ENCODE measurements at places on chromosomes 2 and 18.
A peak's percentile ranks its signal among the peaks of the same experiment; 100 is the strongest.

DNA sequence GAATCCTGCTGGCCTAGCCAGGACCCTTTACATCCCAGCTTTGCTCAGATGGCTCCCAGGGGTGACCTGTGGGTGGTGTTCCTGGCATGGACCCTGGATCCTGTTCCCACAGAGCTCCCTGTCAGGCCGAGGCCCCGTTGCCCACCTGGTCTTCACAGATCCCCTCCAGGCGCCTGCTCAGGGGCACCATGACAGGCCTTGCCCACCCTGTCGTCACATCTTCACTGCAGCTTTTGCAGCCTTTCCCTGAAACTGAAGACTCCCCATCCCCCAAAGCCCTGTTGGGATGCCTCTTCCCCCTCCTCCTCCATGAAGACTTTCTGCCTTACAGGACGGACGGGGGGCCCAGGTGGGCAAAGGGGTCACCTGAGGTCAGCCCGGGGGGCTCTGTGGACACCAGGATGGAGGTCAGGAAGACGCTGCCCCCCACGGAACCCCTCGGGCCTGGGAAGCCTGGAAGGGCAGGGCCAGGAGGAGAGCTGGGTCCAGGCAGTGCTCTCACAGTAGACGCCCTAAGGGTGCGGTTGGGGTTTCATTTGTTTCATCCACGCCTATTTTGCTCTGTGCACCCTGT is 13.0 kb upstream of the KIF1A start:
- DNase-seq = no peak

DNA sequence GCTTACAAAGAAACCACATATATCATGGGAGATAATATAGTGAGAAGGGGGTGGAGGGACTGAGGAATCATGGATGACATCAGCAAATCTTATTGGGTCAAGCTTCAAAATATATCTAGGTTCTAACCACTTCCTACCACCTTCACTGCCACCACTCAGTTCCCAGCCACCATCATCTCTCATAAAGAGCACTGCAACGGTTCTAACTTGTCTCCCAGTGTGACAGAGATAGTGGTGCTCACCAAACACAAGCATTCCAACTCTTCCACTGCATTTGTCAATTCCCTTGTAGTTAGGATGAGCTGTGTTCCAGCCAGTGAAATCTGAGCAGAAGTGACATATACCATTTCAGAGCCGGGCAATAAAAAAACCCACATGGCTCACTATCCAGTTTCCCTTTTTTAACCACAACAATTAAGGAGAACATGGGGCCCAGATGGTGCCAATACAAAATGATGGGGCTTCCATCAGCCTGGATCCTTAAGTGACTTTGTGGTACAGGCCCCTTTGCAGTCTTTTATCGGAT is 318.1 kb downstream of the NBAS start:
- no peak for DNase-seq

DNA sequence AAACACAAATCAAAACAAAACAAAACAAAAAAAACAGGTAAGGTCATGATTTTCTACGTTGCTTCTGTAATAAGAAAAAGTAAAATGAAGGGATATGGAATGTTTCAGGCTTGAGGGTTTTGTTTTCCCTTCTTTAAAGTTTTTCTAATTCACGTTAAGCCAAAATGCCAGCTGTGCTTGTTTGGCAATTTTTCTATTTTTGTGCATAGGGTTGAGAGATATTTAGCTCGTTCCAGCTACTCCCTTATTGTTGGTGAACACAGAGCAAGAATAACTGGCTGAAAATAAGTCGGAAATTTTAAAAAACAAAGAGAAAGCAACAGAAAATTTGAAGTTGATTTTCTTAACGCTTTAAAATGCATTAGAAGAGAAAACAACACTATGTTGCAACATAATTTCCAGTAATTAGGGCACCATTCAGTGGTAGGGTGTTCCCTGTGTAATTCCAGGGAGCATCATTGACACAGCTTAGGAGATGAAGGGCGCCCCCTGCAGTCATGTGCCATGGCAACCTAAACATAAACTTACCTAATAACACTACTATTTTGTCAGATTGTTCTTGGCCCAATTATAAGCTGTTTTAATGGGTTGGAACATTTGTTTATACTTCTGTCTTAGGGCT is 99.5 kb downstream of the DTNA start:
- peak; percentile 39 for DNase-seq

DNA sequence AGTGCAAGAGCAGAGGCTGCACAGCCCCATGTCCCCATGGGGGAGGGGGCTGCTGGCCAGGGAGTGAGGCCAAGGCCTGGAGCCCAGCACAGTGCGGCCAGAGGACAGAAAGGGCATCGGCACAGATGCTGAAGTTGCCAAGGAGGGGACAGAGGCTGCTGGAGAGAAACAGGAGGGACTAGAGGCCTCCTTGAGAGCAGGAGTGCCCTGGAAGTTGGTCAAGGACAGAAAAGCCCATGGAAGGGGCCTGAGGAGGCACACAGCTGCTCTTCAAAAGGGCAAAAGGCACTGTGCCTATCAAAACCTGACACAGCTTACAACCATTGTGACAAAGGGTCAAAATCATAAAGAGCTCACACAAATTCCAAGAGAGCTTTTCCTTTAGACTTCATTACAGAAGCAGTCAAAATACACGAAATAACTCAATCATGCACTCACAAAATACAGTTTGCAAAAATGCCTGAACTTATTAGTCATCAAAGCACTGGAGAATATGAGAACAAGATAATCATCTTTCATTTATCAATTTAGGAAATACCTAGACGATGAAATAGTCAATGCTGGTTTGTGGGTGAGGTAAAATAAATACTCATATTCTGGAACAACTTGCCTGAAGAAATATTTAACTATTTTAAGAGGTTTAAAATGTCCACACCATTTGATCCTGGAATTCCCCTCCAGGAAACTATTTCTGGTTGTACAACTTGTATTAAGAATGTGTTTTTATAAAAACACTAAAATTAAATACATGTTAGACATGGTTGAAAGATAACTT is 79.6 kb downstream of the USP40 start:
- DNase-seq = no peak

DNA sequence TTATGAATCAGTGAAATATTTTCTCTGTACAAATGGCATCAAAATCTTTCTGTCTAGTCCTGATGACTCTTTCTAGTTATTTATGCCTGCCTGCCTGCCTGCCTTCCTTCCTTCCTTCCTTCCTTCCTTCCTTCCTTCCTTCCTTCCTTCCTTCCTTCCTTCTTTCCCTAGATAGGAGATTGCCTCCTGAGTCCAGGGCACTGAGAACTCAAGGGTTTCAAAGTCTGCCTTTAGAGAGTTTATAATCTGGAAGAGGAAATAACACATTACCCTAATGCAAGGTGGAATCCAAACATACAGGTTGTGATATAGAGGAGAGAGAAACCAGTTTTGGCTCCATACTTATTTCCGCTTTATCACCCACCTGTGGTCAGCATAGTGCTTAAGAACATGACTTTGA is 98.1 kb upstream of the SERPINE2 start:
- no peak for DNase-seq

DNA sequence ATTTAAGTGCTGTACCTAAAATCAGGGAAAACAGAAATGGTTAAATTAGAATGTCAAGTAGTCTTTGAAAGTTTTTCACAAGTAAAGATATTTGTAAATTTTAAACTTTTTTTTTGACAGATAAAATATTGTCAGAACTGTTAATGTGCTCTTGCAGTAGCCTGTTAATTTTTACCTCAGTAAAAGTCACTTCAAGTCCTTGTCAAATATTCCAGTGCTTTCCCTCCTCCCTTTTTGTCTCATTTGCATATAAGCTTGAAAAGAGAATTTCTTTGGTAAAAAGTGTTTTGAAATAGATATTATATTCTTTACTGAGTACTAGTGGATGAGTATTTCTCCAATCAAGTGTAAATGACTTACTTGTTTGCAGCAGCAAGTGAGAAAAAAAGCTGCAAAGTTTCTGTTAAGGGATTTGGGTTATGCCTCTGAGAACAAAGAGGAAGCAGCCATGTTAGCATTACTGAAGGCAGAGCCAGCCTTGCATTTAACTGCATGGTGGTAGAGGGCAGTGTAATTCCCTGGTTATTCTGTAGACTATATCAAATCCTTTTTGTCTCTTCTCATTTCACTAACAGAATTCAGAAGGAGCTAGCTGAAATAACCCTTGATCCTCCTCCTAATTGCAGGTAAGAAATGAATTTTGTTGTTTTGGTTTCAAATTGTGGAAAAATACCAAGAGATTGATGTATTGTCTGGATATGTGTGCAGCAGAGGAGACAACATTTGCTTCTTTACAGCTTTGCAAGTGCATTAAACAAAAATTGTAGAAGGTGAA is 3.2 kb downstream of the UBE2E3 start:
- DNase-seq = no peak

DNA sequence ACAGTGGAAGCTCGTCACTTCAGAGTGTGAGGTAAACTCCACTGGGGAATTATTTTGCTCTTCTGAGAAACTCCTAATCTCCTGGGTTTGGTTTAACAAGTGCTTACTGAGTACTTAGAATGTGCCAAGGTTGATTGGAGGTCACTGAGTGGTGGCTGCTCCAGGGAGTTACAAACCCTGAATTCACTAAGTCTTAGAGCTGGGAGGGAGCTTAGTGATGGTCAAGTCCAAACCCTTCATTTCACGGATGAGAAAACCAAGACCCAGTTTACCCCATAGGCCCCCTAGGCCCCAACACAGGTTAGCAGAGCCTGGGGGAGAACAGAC is 52.0 kb downstream of the SLC4A5 start:
- no peak for DNase-seq

- no peak for DNase-seq
These were observed 763.9 kb downstream of the TMEM182 start for GRCh38 chr2:103525756-103526155.

- DNase-seq = no peak
These were observed 64.4 kb downstream of the IKZF2 start for GRCh38 chr2:213087040-213087439.

- DNase-seq = no peak
These were observed 65.2 kb upstream of the BARD1 start for GRCh38 chr2:214874694-214875093.

GRCh38 chr18:56945171-56946083 is 201.5 kb upstream of the BOD1L2 start:
- DNase-seq = no peak

DNA sequence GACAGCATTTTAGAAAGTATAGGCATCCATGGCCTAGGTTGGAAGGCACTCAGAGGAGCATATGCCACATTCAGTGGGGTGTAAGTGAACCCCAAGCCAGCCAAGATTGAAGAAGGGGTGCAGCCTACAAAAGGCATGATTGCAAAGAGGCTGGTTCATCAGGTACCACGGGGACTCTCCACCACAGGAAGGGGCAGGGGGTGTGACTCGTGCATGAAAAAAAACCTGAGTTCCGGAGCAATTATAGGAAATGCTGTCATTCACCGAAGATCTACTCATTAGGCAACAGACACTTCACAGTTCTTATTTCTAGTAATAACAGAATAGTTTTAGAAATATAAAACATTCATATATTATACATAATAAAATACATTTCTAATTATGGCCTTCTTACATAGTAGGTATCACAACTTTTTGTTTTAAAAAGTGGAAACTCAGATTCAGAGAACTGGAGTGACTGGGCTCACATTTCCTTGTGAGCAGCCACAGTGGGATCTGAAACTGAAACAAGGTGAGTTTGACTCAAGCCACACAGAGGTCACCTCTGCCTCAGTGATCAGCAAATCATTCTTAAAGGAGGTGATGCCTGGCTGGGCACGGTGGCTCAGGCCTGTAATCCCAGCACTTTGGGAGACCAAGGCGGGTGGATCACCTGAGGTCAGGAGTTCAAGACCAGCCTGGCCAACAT is 188.4 kb upstream of the GYPC start:
- DNase-seq = no peak

GRCh38 chr18:28793901-28794300 is 617.0 kb upstream of the CDH2 start:
- no peak for DNase-seq

- peak; percentile 40 for DNase-seq
These were observed 87.9 kb downstream of the UGGT1 start for GRCh38 chr2:128178650-128179460.

DNA sequence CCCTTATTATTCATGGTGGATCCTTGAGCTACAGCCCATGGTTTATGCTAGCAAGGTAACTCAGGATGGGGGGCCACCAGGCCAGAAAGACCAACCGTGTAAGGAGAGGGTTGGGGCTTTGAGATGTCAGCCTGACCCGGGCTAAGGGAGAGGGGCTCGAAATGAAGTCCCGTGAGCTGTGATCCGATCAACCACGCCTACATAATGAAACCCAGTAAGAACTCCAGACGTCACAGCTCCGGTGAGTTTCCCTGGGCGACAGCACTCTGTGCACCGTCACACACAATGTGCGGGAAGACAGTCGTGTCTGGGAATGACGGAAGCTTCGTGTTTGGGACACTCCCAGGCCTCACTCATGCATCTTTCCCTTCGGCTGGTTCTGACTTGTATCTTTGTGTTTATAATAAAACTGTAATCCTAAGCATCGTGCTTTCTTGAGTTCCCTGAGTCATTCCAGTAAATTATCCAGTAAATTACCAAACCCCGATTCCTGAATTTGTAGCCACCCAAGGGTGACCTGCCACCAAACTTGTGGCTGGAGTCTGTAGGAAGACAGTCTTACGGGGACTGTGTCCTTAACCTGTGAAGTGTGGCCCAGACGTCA is 44.2 kb downstream of the CYP27C1 start:
- no peak for DNase-seq

GRCh38 chr2:2887772-2888387 is 489.7 kb downstream of the EIPR1 start:
- no peak for DNase-seq

GRCh38 chr2:75416420-75417342 is 144.1 kb downstream of the EVA1A start:
- DNase-seq = no peak

DNA sequence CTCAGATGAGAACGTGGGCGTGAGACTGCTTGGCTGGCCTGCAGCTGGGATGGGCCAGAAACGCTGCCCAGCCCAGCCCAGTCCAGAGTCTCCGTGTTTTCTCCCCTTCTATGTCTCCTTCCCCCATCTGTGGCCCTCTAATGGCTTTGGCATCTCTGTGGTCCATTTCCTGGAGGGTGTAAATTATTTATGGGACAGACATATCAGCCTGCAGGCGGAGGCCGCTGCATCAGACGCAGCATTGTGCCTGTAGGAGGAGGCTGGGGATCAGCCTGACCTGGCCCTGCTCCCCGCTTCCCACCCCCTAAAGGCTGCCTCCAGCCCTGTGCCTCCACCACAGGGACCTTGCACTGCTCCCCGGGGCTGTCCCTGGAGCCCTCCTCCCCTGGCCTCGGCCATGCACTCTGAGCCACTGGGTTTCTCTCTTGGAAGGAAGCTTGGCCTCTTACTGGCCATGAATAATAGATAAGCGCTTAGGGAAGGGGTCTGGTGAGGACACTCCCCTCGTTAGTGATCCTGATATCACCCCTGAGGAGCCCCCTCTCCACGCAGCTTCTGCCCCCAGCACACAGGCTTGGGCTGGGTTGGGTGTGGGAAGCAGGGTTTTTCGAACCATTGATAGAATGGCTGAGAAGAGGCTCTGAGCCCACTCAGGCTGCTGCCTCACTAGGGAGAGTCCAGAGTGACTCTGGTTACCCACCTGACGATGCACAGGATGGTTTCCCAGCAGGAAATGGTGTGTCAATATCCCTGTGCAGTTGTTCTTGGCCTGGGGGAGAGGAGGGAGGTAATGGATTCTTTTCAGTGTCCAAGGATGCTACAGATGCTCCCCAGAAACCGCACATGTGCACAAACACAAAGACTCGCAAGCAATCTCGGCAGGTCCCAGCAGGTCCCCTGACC is 185.5 kb downstream of the MYCN start:
- DNase-seq = no peak

- no peak for DNase-seq
These were observed 2.6 kb upstream of the PRLH start for GRCh38 chr2:237563816-237564215.

- no peak for DNase-seq
These were observed 7.2 kb downstream of the IL1B start for GRCh38 chr2:112829101-112829960.

Measured in anterior cingulate cortex (tissue), 58 donors.